CD4-positive, alpha-beta T cell treated with Interleukin-10 for 1 hour (primary cell): ENCODE measurements at places on chromosomes 3 and 15.

GRCh38 chr3:99324636-99325203 is 313.7 kb upstream of the COL8A1 start:
- no peak for DNase-seq

DNA sequence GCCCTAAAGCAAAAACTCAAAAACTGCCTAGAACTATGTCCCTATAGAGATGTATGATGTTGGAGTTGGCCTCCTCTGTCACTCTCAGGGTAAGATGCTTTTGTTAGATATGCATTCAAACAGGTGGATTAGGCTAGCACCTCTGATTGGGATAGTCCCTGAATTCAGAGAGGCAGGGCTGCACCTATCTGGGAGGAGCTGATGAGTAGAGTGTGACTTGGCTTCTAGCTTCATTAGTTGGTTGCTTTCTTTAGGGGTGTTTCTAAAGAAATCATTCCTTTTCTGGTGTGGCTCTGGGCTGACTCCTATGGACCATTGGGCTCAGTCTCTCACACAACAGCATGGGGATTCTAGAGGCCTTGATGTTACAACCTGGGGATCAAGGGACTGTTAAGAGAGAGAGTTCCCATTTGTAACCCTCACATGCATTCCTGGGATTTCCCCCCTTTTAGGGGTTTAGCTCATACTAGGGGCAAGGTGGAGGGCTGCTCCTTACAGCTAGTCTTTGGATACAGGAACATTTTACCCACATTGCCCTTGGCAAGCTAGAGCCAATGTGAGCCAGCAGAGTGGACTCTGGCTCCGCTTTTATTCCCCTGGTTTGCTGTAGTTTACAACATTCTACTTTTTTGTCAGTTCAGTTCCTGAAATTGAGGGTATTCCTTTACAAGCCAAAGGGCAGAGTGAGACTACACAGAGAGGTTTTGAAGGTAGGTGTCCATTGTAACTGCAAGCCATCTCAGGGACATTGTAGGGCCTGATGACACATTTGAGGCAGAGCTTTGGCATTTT is 7.5 kb downstream of the ZNF592 start:
- DNase-seq, result no peak

DNA sequence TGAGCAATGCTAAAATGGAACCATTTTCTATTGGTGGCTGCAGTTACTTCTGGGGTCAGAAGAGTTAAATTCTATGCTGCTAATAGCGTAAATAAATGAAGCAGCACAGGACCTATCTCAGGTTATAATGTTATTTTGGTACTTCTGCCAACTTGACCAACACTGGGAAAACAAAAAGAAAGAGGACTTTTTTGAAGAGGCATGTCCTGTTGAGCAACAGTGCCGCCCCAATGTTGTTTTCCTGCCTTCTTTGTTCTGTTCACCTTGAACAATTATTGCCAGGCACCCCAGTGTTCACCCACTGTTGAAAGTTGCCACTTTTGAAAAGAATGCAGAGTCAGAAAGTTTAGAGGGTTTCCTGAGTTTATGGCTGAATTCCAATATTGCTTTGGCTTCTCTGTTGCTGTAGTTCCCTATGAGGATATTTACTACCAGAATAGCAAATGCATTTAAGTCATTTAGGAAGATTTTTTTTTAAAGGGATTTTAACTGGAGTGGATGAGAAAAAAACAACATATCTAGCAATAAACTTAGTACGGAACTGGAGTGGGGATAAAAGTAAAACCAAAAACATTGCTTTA is 679.0 kb upstream of the DPPA4 start:
- no peak for DNase-seq

DNA sequence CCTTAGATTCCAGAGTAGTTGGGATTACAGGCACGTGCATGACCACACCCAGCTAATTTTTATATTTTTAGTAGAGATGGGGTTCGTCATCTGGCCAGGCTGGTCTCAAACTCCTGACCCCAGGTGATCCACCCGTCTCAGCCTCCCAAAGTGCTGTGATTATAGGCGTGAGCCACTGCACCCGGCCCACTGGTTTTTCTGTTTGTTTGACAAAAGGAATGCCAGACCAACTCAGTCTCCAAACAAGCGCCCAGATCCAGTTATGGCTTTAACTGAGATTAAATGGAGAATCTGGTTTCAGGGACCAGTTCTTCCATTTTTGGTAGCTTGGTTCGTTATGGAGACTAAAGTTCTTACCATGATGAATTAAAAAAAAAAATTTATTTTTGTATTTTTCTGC is 50.8 kb downstream of the CRTC3 start:
- DNase-seq, result no peak
